ENCODE measurements at places on chromosomes 16 and 17.

- DNase-seq = peak; percentile 69
These were observed 757 bp downstream of the ORMDL3 start for GRCh38 chr17:39926588-39927100.

GRCh38 chr17:79916991-79917901 is 78.0 kb upstream of the CBX4 start:
- no peak for DNase-seq

DNA sequence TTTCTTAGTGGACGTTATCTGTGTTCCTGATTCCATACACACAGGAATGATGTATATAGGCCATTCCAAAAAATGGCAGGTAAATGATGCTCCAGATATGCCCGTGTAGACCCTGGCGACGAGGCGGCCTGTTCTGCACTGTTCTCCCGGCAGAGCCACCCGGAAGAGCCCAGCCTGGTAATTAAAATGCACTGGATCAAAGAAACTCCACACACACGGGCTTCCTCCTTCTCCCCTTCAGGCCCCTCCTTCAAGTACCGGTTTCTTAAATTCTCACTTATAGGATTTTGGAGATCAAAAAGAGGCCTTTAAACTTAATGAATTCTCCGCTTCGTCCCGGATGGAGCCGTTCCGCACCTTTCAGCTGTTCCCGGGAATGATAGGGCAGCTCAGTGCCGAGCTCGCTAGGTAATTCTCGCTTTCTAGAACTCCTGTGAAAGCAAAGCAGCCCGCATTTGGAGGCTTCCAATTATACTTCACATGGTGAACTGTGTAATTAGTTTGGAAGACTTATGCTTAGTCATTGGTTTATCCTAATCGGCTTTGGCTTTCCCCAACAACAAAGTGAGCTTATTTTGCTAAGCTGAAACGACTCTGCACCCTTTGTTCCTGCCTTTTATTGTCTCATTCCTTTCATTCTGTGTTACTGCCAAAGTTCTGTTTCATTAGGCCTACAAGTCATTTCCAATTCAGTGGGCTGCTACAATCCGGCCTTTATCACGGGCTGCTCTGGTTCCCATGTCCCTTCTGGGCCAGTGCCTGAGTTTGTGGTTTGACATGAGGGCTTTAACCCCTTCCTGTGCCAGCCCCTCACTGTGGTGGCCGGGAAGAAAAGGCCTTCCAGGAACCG is 150.0 kb downstream of the MSI2 start:
- no peak for DNase-seq

GRCh38 chr16:58343562-58343961 is 48.7 kb upstream of the GINS3 start:
- no peak for DNase-seq

- DNase-seq = peak; percentile 65
These were observed 40.5 kb upstream of the ATP2A3 start for GRCh38 chr17:4004517-4005295.

- DNase-seq = no peak
These were observed 110.2 kb downstream of the COPRS start for GRCh38 chr17:31748881-31749280.

GRCh38 chr17:78337244-78338109 is 22.4 kb downstream of the SOCS3 start:
- no peak for DNase-seq

GRCh38 chr16:86044241-86044671 is 145.3 kb downstream of the IRF8 start:
- peak; percentile 66 for DNase-seq

DNA sequence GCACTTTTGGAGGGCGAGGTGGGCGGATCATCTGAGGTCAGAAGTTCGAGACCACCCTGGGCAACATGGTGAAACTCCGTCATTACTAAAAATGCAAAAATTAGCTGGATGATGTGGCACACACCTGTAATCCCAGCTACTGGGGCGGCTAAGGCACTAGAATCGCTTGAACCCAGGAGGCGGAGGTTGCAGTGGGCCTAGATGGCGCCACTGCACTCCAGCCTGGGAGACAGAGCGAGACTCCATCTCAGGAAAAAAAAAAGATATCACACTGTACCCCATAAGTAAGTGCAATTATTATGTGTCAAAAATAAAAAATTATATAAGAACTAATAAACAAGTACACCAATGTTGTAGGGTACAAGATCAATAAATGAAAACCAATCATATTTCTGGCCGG is 200.0 kb downstream of the CDRT15L2 start:
- DNase-seq = no peak

- peak; percentile 88 for DNase-seq
These were observed 2.9 kb downstream of the GSE1 start for GRCh38 chr16:85615852-85616606.

- DNase-seq = no peak
These were observed 42.6 kb downstream of the ABCA9 start for GRCh38 chr17:69018022-69018615.

GRCh38 chr17:76827736-76828135 is 40.5 kb upstream of the MGAT5B start:
- no peak for DNase-seq

GRCh38 chr17:43645450-43645764 is 16.3 kb downstream of the MEOX1 start:
- no peak for DNase-seq

- DNase-seq = peak; percentile 53
These were observed 4.5 kb downstream of the ALKBH5 start for GRCh38 chr17:18187821-18188761.

GRCh38 chr17:40561294-40561870 is 3.9 kb downstream of the CCR7 start:
- no peak for DNase-seq

GRCh38 chr16:68445458-68445857 is 2.9 kb downstream of the SMPD3 start:
- peak; percentile 42 for DNase-seq

GRCh38 chr16:11542069-11542744 is 44.5 kb downstream of the LITAF start:
- no peak for DNase-seq

- peak; percentile 76 for DNase-seq
These were observed 15.4 kb upstream of the CTCF start for GRCh38 chr16:67546761-67547422.

DNA sequence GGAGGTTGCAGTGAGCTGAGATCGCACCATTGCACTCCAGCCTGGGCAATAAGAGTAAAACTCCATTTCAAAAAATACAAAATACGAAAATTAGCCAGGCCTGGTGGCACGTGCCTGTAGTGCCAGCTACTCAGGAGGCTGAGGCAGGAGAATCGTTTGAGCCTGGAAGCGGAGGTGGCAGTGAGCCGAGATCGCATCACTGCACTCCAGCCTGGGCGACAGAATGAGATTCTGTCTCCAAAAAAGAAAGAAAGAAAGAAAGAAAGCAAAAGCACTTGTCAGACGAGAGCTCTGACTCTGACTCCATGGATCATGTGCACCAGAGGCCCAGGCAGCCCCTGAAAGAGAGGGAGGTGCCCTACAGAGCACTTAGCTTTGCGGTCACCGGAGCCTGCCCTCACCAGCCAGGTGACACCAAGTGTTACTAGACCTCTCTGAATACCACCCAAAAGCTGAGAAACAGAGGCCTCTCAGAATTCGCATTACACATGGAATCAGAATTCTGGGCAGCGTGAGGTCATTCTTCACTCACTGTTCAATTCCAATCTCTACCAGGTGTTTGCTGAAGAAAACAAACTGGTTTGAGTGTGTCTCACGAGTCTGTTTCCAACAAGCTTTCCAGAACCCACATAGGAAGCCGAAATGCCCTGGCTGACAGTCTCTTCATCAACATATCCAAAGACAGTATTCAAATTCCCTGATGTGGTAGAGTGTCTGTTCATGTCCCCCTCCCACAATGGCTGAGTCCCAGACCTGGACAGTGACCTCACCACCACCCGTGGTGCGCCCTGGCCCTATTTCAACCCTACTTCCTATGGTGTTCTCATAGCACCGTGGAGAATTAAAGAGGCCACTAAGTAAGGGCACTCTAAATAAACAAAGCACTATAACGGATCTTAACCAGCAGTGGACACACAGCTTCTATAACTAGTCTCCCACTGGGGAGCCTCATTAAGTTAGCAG is 1.5 kb downstream of the FLCN start:
- no peak for DNase-seq

GRCh38 chr17:28127196-28127595 is 84.7 kb downstream of the NLK start:
- DNase-seq = no peak

DNA sequence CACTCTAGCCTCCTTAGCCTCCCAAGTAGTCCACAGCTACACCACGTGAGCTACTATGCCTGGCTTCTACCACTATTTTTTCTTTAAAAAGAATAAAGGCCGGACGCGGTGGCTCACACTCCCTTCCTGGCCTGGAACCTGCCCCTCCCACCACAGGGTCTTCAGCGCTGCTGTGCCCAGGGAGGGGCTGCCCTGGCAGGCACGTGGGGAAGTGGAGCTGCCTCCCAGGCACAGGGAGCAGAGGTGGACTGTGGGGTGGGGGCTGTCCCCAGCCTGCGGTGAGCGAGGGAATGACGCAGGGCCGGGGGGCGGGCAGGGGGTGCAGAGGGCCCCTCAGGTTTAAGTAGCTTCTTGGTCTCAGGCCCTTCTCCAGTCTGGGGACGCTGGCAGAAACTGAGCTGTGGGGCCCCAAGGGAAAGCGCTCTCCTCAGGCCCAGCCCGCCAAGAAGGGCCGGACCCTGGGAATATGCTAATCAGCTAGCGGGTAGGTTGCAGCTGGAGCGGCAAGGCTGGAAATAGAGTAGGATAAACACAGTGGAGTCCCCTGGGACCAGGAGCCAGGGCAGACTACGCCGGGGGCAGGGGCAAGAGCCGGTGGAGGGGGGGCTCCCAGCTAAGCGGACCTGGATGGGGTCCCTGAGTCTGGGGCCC is 46.8 kb downstream of the TIMM22 start:
- no peak for DNase-seq

DNA sequence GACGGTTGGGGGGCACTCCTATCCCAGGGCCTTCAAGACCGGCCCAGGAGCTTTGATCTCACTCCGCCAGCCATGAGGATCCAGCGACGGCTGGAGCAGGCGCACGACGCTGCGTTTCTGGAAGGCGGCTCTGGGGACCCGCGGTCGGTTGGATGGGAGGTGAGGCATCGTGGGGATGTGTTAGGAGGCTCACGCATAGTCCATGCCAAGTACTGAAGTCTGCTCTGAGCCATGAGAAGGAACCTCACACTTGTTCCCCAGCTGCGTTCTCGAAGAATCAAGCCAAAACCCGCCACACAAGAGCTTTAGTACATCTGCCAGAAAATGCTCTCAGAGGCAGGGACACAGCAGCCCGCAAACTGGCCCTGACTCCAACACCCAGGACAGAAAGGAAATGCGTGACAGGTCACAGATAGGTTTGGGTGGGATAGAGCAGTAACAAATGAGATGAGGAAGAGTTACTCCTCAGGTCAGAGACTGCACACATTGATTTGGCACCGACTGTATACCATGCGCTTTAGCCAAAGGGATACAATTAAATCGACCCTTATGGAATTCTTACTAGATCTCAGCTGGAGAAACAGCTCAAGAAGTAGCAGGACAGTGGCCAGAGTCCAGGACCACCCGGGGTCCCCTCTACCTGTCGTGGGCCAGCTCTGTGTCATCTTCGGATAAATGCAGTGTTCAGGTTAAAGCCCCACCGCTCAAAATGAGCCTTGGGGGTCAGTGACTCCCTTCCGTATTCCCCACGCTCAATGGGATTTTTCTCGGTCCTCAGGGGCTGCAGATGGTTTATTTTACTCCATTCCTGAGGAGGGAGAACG is 6.7 kb upstream of the GSG1L start:
- no peak for DNase-seq

DNA sequence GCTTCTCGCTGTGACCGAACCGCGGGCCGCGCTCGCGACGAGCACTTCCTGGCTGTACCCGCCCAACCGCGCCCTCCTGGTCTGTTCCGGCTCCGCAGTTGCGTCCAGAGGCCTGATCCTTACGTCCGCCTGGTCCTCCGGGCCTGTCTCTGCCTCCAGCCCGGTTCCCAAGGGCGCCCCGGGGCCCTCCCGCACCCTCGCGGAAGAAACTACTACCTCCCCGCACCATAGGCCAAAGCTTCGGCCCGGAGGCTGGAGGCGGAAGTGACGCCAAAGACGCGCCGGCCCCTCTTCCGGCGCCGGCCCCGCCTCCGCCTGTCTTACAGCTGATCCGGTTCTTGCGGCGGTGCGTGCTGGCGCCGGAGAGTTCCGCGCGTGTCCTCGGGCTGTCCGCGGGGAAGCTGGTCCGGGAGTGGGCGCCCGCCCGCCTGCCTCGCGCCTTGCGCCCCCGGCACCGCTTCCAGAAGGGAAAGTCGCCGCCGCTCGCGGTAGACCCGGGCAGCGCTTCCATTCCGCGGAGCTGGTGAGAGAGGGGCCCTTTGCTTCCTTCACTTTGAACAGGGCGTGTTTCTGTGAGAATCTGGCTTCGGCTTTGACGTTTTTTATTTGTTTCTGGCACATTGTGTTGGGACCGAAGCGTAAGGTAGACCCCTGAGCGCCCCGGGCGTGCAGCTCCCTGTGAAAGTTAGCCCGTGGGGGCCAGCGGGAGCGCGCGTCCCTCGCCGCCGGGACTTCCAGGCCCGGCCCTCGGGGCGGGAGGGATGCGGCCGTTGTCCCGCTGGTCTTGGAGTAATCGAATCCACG is at the start of gene ZNF778:
ZNF778 (plus strand) TSS at position 316 of the 804 bp plus-strand sequence. CDS start 3,425 bp downstream, outside the sequence.
- peak; percentile 76 for DNase-seq

GRCh38 chr16:30698139-30698815 is 694 bp upstream of the SRCAP start:
- DNase-seq = peak; percentile 99

DNA sequence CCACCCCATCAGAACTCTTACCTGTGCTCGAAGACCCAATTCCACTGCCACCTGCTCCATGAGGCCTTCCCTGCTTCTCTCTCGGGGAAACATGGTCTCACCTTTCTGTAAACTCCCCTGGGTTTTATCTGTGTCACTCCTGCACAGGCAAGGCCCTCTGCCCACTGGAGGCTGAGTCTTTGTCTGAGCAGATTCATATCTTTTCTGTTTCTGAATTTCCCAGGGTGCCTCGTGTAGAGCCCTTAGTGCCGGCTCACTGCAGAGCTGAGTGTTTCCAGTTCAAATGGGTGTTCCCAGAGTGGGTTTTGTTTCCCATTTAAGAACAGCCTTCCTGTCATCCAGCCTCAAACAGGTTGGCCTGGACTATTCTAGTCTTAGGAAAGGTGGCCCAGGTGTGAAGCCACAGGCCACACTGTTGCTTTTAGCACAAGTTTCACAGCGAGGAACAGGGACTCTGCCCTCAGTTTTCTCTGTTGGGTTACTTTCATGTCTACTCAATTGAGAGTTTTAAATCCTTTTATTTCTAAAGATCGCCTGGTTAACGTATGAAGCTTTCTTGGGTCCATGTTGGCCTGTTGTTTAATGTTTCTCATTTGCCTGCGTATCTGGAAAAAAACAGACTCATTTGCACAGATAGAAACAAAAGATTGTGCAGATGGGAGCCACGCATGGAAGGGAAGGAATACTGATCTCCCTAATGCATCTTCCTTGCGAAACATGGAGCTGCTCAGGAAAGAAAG is 228.7 kb downstream of the MSI2 start:
- no peak for DNase-seq

DNA sequence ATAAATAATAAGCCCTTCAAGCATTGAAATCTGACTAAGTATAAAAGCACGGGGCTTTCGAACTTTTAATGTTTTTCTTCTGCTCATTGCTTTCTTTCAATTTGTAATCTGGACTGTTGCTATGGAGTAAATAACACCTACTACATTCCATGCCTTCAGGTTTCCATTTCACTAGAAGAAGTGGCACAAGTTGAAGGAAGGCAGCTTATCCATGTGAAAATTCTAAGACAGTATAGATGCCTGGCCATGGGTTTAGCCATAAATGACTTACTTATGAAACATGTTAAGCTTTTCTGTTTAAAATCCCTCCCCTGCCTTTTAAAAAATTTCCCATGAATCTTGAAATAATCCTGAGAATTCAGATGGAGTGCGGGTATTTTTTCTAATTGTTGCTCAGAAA is 30.6 kb downstream of the KCNJ16 start:
- no peak for DNase-seq

- peak; percentile 52 for DNase-seq
These were observed 28.7 kb upstream of the GAS7 start for GRCh38 chr17:10226930-10227695.
